ENCODE measurements at places on chromosomes 11 and 22. TPM values are rescaled to one million over a fixed set of nuclear protein-coding genes. Genes with fewer than 3 reads are reported as not detected.

CNTF gene
- polyA plus RNA-seq = 0.11 TPM

ME3 gene
- polyA plus RNA-seq = not detected

RASL10A gene
- not detected for polyA plus RNA-seq

LMO1 gene
- polyA plus RNA-seq = not detected

ARSA gene
- 11.5 TPM for polyA plus RNA-seq

BUD13 gene
- 16.5 TPM for polyA plus RNA-seq

IRAG1 gene
- 0.18 TPM for polyA plus RNA-seq
